Osteocyte (in vitro differentiated cells): ENCODE measurements at places on chromosomes 12 and 14.

DNA sequence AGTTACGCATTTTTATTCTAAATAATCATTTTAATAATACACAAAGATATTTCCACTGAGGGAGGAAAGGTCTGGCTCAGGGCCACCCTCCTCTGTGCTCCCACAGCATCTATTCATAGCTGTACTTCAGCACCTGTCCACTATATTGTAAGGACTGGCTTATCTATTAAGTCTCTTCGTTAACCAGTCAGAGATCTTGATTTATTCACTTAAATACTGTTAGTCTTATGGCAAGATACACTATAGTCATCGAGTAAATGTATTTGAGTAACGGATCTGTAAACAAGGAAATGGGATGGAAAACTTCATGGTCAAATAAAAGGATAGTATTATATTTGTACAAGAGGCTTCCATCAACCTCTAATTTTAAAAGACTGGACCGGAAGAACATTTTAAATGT lies 54.6 kb downstream of the SPTLC2 start:
- H3K4me3 ChIP-seq, result no peak overlapping the region
- DNase-seq, result no peak
- H3K36me3 ChIP-seq, result peaks cover 25% of the 10 kb centered on the region
- peak overlapping the region; percentile 91 for H3K27ac ChIP-seq

DNA sequence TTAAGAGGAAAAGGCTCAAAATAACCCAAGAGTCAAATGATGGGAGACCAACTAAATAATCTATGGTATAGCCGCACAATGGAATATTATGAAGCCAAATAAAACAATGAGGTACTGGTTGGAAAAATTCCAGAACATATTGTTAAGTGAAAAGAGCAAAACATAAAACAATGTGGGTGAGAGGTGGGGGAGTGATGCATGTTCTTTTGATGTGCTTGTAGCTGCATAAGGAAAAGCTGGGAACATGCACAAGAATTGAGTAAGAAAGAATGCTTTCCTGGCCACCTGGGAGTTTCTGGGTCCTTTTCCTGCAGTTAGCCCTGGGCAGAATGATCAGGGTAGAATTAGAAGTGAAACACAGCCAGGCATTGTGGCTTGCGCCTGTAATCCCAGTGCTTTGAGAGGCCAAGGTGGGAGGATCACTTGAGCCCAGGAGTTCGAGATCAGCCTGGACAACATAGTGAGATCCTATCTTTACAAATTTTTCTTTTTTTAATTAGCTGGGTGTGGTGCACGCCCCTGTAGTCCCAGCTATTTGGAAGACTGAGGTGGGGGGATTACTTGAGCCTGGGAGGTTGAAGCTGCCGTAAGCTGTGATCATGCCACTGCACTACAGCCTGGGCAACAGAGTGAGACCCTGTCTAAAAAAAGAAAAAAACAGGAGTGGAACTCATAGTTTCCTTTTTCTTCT lies 7.9 kb downstream of the ABCB9 start:
- H3K36me3 ChIP-seq, result no peaks in the 10 kb centered on the region
- no peaks in the 10 kb centered on the region for H3K4me1 ChIP-seq
- no peak for DNase-seq
- no peak overlapping the region for H3K4me3 ChIP-seq
- no peak overlapping the region for H3K27ac ChIP-seq

DNA sequence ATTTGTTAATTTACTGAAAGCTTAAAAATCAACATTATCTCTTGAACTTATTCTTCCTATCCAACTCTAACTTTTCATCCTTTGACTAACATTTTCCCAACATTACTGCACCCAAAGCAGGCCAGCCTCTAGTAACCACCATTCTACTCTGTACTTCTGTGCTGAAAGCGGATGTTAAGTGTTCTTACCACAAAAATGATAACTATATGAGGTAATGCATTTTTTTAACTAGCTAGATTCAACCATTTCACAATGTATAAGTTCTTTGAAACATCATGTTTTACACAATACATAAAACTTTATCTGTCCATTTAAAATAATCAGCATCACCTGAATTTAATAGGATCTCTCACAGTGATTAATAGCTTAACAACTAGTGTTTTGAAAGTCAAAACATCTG lies 468.5 kb upstream of the MGAT4C start:
- H3K27me3 ChIP-seq, result no peaks in the 10 kb centered on the region
- peaks cover 50% of the 10 kb centered on the region for H3K4me1 ChIP-seq
- H3K36me3 ChIP-seq, result no peaks in the 10 kb centered on the region
- no peak for DNase-seq

DNA sequence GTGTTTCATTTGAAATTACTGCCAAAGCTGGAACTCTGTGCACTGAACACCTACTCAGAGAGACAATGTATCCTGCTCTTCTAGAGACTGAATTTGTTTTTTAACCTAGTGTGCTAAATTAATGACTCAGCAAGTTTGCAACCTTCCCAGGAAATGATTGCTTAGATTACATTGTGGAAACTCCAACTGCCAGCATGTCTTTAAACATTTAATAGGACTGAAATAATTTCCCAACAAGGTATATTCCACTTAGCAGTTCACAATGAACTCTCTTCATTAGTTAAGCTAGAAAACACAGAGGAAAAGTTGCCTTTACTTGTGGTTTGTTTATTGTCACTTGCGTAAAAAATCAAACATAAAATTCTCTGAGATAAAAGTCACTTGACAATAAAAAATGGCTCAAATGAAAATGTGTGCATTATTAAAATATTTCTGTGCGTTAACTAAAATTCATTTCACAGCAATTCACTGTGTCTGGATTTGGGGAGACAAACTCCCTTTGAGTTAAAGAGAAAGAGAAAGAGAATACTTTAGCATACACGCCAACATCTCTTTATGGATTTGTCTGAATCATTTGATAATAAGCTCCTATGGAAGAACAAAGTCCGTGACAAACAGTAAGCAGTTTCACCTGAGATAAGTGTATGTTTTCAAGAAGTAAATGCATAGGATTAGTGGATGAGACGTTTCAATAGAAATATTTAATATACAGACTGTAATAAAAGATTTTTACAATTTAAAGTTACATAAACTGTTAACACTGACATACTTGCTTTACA lies 284.0 kb downstream of the PRKD1 start:
- H3K4me1 ChIP-seq, result peaks cover 9% of the 10 kb centered on the region
- H3K4me3 ChIP-seq, result no peak overlapping the region
- no peaks in the 10 kb centered on the region for H3K27me3 ChIP-seq
- no peak overlapping the region for H3K27ac ChIP-seq
- no peak for DNase-seq

DNA sequence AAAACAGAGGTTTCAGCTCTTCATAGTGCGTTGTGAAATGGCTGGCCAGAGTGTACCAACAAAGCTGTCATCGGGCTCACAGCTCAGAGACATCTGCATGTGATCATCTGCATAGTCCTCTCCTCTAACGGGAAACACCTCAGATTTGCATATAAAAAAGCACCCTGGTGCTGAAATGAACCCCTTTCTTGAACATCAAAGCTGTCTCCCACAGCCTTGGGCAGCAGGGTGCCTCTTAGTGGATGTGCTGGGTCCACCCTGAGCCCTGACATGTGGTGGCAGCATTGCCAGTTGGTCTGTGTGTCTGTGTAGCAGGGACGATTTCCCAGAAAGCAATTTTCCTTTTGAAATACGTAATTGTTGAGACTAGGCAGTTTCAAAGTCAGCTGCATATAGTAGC lies 14.3 kb upstream of the PAPLN start:
- H3K36me3 ChIP-seq, result peaks cover 47% of the 10 kb centered on the region
- H3K4me1 ChIP-seq, result peaks cover 36% of the 10 kb centered on the region
- H3K27me3 ChIP-seq, result no peaks in the 10 kb centered on the region
- no peak for DNase-seq

DNA sequence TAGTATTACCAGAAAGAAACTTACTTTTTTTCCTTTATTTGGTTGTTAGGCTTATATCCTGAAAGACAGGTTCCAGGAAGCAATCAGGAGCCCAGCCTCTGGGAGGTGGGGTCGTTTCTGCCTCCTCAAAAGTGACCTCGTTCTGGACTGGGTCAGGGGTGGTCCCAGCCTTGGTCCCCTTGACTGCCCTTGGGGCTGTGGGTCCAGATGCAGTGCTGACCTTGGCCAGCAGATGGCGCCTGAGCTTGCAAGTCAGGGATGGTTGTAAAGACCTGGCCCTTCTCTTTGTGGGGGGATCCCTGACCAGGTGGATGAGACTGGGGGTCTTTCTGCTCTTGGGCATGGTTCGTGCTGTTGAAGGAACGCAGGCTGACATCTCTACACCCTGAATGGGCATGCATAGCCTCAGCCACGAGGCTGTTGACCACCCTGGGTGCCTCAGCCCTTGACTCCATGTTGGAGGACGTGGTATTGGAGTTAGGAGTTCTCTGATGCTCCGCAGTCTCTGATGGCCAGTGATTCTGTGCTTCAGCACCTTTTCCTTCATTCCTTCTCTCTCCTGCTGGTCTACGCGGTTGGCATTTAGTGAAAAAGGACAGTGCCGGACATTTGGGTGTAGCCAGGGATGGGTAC lies 62.4 kb downstream of the ADCK1 start:
- H3K27me3 ChIP-seq, result no peaks in the 10 kb centered on the region
- no peak overlapping the region for H3K27ac ChIP-seq
- no peak overlapping the region for H3K4me3 ChIP-seq

DNA sequence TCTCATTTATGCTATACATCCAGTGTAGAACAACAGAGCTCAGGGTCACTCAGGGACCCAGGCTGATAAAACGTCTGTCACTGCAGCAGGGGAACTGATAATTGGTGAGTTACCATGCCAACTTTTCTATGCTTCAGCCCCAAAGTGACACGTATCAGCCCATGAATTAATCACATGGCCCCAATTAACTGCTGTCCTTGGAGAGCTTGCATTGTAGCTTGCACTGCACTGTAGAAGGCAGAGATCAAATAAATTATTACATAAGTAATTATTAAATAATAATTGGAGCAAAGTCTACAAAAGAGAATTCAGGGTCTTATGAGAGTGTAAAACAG lies 144.6 kb downstream of the SUDS3 start:
- H3K27me3 ChIP-seq, result no peaks in the 10 kb centered on the region
- no peak overlapping the region for H3K4me3 ChIP-seq
- no peaks in the 10 kb centered on the region for H3K4me1 ChIP-seq
- no peak overlapping the region for H3K27ac ChIP-seq
- no peaks in the 10 kb centered on the region for H3K36me3 ChIP-seq

DNA sequence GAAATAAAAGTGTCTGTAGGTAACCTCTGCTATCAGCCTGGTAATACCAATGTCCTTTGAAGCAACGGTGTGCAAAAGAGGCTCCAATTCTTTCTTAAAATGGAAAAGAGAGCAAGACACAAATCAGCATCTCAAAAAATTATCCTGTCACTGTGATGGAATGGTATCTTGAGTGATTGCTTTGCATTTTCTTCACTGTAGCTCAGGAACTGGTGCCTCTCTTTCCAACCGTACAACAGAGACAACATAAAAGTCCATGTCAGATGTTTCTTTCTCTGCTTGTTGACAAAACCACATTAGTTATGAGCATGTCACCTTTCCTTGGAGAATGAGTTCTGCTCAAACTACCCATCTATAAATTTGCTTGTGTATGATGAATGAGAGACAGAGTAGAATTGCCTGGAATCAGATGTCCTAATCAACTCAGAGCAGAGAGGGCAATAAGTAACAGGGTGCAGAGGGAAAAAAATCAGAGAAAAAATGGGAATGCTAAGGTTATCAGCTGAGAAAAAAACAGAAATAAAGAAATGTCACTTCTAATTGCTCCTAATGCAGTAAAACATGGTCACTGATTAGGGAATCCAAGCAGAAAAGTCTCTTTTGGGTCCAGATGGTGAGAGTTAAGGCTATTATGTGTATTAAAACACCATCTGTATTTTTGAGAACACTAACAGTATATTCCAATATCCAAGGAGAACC lies 465.0 kb upstream of the ATP2B1 start:
- no peak overlapping the region for H3K27ac ChIP-seq
- no peaks in the 10 kb centered on the region for H3K27me3 ChIP-seq
- H3K4me1 ChIP-seq, result no peaks in the 10 kb centered on the region
- no peak overlapping the region for H3K4me3 ChIP-seq
- H3K36me3 ChIP-seq, result no peaks in the 10 kb centered on the region

GRCh38 chr12:69679119-69679518 lies 20.0 kb downstream of the BEST3 start:
- H3K27ac ChIP-seq, result peak overlapping the region; percentile 47
- peaks cover 9% of the 10 kb centered on the region for H3K4me1 ChIP-seq
